ENCODE measurements at places on chromosomes 12 and 14.

GRCh38 chr12:5718073-5718472 lies 227.0 kb downstream of the ANO2 start:
- no peak for DNase-seq

DNA sequence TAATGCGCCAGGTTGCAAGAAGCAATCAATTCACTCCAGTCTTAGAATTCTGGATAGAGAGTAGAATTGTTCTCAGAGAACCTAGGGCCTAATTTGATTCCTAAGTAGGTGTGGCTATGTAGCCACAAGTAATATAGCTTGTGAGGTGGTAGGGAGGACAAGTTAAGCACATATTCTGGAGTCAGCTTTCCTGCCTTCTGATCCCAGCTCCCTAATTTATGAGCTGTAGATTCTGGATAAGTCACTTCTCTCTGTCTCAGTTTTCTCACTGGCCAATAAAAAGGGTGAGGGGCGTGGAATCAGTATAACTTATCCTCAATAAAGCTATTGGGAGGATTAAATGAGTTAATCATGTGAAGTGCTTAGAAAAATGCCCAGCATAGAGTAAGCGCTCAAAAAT lies 3.0 kb upstream of the SNW1 start:
- DNase-seq: no peak

DNA sequence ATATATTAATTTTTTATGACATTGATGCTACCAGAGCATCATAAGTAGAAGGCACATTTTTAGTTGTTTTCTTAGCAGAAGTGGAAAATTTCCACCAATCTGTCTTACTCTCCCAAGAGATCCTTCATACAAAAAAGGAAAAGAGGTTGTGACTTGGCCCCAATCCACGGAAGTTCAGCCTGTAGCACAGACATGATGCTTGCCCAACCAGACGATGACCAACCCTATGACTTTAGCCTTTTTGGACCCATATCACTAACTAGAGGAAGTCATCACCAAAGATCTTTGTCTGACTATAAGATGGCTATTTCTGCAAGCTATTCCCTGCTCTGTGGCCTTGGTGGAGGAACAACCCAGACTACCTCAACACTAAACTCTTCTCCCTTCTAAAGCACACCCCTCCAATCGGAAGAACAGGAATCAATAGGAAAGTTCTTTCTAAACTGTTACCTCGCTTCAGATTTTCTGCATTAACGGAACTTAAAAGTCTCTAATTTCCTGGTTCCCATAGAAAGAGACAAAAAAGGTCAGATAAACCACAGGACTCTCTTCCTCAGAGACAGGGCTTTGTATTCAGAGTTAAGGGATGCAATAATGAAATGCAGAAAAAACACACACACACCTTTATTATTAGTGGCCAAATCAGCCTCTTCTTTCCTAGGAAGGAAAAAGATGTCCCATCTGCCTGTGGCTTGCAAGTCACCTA lies 4.1 kb upstream of the RHOJ start:
- no peak for DNase-seq

GRCh38 chr12:7645395-7646177 lies 20.1 kb downstream of the APOBEC1 start:
- DNase-seq: no peak

DNA sequence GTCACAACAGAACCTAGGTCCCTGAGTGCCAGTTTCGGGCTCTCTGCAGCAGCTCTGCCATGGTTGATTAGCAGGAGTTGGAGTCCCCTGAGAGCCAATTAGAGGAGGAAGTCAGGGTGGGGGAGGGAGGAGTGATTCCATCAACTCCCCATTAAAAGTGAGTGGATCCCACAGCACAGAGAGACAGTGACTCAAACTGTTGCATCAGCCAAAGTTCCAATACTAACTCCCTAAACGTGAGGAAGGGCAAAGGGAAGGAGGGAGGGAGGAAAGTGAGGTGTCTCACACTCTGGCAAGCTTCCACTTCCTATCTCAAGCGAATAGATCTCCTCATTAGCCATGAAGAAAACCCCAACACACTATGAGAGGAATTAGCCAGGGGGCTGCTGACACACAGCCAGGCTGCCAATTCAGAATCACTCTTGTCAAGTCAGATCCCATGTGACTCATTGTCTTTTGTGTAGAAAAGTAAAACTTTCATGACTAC lies 23.6 kb downstream of the OR11H4 start:
- DNase-seq: no peak

- no peak for DNase-seq
These were observed 13.5 kb upstream of the TAS2R46 start for GRCh38 chr12:11075642-11076041.

DNA sequence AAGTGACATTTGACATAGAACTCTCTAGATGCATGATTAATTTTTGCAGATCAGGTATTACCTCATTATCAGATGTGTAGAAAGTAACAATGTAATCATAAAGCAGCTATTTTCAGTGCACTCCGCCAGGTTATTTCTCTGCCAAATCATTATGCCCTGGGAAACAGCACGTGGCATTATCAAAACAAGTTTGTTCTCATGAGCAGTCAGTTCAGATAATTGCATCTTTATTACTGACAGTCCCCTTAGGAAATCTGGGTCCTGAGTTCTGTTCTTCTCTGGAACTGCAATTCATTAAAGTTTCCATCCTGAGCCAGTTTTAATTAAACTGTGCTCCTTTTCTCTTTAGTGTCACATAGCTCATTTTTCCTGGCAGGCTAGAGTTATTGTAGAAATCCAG lies 94.7 kb upstream of the KRR1 start:
- no peak for DNase-seq

DNA sequence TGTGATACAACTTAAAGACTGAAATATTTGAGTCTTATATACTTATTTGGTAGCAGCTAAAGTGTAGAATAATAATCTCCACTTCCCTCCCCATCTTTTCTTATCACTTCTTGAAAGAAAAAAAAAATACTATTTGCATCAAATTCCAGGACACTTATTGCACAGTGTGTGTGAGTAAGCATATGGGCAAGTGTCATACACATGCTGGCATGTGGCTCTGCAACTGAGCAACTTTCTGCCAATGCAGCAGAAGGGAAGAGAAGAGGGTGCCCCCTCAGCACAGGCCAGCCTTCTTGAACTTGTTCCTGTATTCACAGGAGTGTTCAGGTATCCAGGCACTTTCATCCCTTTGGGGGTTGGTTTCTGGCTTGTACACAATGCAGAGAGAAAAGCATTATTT lies 145.8 kb downstream of the CPNE8 start:
- DNase-seq: no peak

- DNase-seq: no peak
These were observed 54.8 kb upstream of the PLEKHA5 start for GRCh38 chr12:19074700-19075099.

- DNase-seq: no peak
These were observed 864.2 kb upstream of the MGAT4C start for GRCh38 chr12:87120440-87120839.

- DNase-seq: no peak
These were observed at the start of gene SSPN for GRCh38 chr12:26195250-26195640. SSPN (plus strand) TSS chr12:26195573; CDS start chr12:26195673, 100 bp downstream.
